NCI-H446 (cell line): ENCODE measurements at places on chromosomes 1 and 21.

- no peak for DNase-seq
Observed at GRCh38 chr1:163191301-163191700, 11.4 kb downstream of the RGS5 start.

DNA sequence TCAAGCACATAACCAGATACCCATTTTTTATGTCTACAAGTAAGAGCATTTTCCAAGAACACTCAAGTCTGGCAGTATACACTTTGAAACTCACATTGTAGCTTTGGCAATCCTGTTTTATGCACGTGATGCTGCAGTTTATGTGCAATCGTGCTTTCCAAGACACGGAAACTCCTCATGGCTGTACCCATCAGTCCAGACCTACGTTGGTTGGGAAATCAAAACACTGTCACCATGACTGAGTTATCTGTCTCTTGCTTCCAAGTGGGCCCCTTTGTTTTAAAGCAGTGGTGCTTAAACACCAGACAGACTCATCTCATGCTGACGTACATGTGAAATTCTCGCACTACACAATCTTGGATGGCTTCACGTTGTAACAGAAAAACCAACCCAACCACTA is 192.8 kb downstream of the LTN1 start:
- DNase-seq: no peak

DNA sequence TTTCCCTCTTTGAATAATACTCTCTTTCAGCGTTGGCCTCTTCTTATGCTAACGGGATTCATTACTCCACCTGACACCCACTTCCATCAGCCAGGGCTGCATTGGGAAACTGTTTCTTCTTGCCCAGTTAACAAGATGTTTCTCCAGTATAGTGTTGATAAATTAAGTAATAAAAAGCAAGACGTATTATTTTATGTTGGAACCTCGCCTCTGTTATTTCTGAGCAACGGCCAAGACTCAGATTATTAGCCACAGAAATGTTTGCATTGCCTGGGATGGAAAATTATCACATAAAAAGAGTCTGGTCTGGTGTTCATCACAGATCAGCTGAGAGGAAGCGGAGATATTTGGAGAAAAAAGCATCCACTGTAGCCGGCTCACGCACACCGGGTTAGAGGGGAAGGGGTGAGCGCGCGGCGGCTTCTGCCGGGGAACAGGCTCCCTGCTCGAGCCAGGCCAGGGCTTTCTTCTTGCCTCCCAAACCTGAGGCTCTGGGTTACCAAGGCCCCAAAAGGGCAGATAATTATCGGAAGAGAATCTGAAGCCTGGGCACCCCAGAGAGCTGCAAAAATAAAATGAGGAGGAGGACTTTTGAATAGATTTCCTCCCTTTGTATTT is 189.5 kb downstream of the PRDM16 start:
- DNase-seq: no peak

DNA sequence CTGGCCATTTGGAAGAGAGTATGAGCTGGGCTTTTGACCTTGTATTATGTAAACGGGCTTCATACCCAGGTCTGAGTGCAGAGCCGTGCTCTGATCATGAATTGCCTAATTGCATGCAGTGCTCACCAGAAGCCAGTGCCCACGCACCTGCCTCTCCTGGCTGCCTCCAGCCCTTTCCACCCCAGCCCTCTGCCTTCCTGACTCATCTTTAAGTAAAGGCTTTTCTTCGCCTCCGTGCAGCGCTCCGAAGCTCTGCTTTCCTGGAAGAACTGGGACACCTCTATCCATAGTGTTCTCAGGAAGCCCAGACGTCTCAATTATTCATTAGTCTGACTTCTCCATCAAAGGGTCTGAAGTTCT is 413.7 kb downstream of the PTPRU start:
- DNase-seq: no peak

GRCh38 chr1:105830571-105831146 is 1225.8 kb upstream of the PRMT6 start:
- no peak for DNase-seq

DNA sequence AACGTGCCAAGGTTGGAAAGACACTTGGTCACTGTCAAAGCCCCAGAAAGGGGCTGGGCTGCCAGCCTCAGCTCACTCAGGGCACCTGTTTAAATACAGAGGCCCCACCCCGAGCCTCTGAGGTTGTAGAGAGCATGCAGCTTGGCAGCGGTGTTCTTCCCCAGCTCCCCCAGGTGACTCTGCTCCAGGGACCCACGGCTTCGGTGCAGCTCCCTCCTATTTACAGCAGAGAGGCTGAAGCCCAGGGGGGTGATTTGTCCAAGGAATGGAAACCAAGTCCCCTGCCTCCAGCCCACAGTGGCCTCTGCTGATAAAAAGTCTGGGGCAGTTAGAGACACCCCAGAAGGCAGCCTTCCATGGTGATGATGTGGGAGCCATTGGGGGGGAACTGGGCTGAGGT is 9.1 kb upstream of the C1QA start:
- DNase-seq: no peak

DNA sequence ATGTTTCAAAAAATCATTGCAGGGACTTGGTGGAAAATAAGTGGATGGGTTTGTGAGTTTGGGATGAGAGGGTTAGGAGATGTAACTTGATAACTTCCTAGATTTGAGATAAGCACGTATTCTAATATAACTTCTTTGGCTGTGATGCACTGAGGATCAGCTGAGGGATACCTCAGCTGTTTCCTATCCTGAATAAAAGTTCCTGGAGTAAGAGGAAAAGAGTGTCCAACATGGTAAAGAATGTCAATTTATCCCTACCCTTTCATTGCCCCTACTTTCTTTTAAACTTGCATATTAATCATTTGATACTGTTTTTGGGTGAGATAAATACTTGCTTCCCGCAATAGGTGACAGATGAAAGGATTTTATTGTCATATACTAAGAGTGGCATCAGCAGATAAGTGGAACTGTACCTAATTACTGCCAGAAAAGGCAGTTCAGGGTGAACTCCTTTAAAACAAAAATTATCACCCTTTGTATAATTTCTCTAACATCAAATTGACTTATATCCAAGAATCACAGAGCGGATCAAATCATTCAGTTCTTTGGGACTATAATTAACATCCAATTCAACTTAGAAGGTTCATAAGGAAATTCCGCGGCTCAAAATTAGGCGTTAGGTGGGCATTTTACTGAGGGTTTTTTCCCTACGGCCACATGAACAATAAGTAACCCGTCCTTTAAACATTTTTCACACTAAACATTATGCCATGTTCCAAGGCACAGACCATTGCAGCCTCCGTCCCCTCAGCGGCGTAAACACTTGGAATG is 1.4 kb upstream of the SUCO start:
- DNase-seq: no peak

DNA sequence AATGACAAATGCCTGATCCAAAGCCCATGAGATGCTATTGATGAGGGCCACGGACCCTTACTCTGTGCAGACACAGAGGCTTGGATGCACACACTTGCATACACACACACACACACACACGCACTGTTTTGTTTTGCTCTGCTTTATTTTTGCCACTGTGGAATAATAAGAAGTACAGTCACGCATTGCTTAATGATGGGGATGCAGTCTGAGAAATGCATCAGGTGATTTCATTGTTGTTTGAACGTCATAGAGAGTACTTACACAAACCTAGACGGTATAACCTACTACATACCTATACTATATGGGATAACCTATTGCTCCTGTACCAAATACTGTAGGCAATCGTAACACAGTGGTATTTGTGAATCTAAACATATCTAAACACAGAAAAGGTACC is 104.4 kb downstream of the RHOU start:
- DNase-seq: no peak

DNA sequence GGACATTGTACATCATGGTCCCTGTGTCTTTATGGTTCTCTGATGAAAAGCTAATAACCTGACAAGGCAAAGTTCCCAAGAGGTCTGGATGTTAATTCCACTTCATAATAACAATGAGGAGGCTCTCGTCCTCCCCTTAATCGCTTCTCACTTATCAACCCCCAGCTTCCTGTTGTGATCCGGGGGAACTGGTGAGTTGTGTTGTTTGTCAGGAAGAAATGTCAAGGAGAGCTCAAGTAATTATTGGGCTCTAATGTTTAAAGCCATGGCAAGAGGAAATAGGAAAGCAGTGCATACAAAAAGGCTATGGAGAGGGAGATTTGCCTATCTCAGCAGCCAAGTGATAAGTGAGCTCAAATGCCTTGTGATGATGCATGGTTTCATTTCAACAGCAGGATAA is 42.8 kb upstream of the RASAL2 start:
- DNase-seq: no peak

DNA sequence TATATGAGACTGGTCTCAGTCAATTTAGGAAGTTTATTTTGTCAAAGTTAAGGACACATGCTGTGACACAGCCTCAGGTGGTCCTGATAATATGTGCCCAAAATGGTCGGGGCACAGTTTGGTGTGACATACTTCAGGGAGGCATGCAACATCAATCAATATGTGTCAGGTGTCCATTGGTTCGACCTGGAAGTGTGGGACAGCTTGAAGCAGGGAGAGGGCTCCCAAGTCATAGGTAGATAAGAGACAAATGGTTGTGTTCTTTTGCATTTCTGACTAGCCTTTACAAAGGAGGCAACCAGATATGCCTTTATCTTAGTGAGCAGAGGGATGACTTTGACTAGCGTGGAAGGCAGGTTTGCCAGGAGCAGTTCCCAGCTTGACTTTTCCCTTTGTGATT is 4.5 kb upstream of the ERVH48-1 start:
- DNase-seq: no peak

GRCh38 chr21:45455674-45456583 is 51.0 kb downstream of the COL18A1 start:
- no peak for DNase-seq

GRCh38 chr1:172277275-172277674 is 143.2 kb upstream of the C1orf105 start:
- DNase-seq: no peak

GRCh38 chr1:37391211-37392011 is 83.0 kb upstream of the ZC3H12A start:
- DNase-seq: no peak

GRCh38 chr1:208799186-208799585 is 555.0 kb upstream of the PLXNA2 start:
- DNase-seq: no peak

DNA sequence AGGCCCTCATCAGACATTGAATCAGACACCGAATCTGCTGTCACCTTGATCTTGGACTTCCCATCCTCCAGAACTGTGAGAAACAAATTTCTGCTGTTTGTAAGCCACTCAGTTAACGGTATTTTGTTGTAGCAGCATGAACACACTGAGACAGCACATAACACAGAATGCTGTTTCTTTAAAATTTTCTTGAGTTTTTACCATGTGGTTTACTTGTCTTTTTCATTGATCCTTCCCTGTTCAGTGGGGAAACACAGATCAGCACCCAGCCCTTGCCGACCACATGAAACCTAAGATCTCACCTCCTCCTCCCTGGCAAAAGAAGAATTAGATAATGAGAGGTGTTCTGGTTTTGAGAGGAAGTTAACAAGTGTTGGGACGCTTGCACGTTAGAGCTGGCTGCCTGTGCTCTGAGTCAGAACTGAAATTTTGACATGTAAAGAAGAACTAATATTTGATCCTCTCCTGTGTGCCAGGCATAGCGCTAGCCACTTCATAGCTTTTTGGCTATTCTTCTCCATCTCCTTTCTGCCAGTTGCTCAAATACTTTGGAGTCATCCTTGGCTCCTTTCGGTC is 179.6 kb downstream of the DHRS3 start:
- no peak for DNase-seq
